A549 treated with GW870086 at 1 μM for 4 hours (cell line): ENCODE measurements at places on chromosomes 16 and 17. TPM values are rescaled to one million over a fixed set of nuclear protein-coding genes. Genes with fewer than 3 reads are reported as not detected.

The PRR14 gene
- total RNA-seq: 20.5 to 24.8 TPM (median 22.6 TPM) in 5 replicates

The NLRC5 gene
- 3.3 to 4.9 TPM (median 4.1 TPM) in 5 replicates for total RNA-seq

The COPRS gene
- total RNA-seq: 123 to 169 TPM (median 157 TPM) in 5 replicates

The RASD1 gene
- total RNA-seq: 1.2 to 1.9 TPM (median 1.7 TPM) in 5 replicates

The PSMC3IP gene
- 29.3 to 35.2 TPM (median 30.5 TPM) in 5 replicates for total RNA-seq

The SLC5A11 gene
- 0.32 to 0.71 TPM (median 0.46 TPM) in 5 replicates for total RNA-seq

The HOXB2 gene
- total RNA-seq: 0.32 to 1.0 TPM (median 0.43 TPM) in 5 replicates

The FBXL16 gene
- 5.4 to 11.7 TPM (median 7.4 TPM) in 5 replicates for total RNA-seq

The C1QL1 gene
- 17.0 to 30.5 TPM (median 28.7 TPM) in 5 replicates for total RNA-seq

The ACSM5 gene
- total RNA-seq: not detected in 5 replicates

The ADAP2 gene
- 2.6 to 3.7 TPM (median 3.2 TPM) in 5 replicates for total RNA-seq

The SDK2 gene
- total RNA-seq: 0.54 to 1.0 TPM (median 0.92 TPM) in 5 replicates

The KRT33A gene
- total RNA-seq: not detected in 5 replicates

The RAP1GAP2 gene
- 23.5 to 34.0 TPM (median 31.6 TPM) in 5 replicates for total RNA-seq

The BEAN1 gene
- total RNA-seq: 3.8 to 7.1 TPM (median 5.0 TPM) in 5 replicates

The PLXDC1 gene
- total RNA-seq: 0.05 to 0.43 TPM (median 0.10 TPM) in 5 replicates

The PERCC1 gene
- not detected in 5 replicates for total RNA-seq

The TEX2 gene
- total RNA-seq: 10.4 to 13.3 TPM (median 12.1 TPM) in 5 replicates

The LRRC37A2 gene
- total RNA-seq: 2.3 to 3.8 TPM (median 3.4 TPM) in 5 replicates

The GH1 gene
- total RNA-seq: not detected in 5 replicates

The ZNF286A gene
- total RNA-seq: 20.5 to 40.2 TPM (median 27.1 TPM) in 5 replicates

The CHST4 gene
- 0.08 TPM in 1 of 5 replicates, not detected in the others for total RNA-seq

The CETP gene
- total RNA-seq: not detected in 5 replicates

The GINS3 gene
- total RNA-seq: 23.3 to 25.3 TPM (median 24.0 TPM) in 5 replicates

The TEPSIN gene
- total RNA-seq: 17.6 to 27.7 TPM (median 25.6 TPM) in 5 replicates

The CMTM1 gene
- 0.88 to 1.5 TPM (median 1.3 TPM) in 5 replicates for total RNA-seq

The OR2C1 gene
- not detected in 5 replicates for total RNA-seq

The ATP2A1 gene
- total RNA-seq: 1.7 to 4.8 TPM (median 2.1 TPM) in 5 replicates

The MBTPS1 gene
- total RNA-seq: 38.7 to 46.5 TPM (median 43.8 TPM) in 5 replicates

The HSF4 gene
- total RNA-seq: 11.9 to 16.5 TPM (median 13.2 TPM) in 5 replicates

The FKBP10 gene
- 86.7 to 109 TPM (median 106 TPM) in 5 replicates for total RNA-seq

The TRPV3 gene
- total RNA-seq: 0.25 to 0.37 TPM (median 0.29 TPM) in 5 replicates

The FBXW10B gene
- total RNA-seq: 2.4 to 4.2 TPM (median 3.1 TPM) in 5 replicates

The KCNH4 gene
- total RNA-seq: 0.25 to 0.39 TPM (median 0.29 TPM) in 5 replicates

The KRTAP4-9 gene
- total RNA-seq: not detected in 5 replicates

The TBC1D3H gene
- total RNA-seq: not detected in 5 replicates

The SLC35G3 gene
- total RNA-seq: not detected in 5 replicates

The PTX4 gene
- total RNA-seq: not detected in 5 replicates

The C17orf100 gene
- total RNA-seq: 1.8 to 2.9 TPM (median 2.5 TPM) in 5 replicates

The GPR142 gene
- not detected in 5 replicates for total RNA-seq

The CDH3 gene
- 0.17 to 0.31 TPM (median 0.22 TPM) in 5 replicates for total RNA-seq

The GPR139 gene
- total RNA-seq: not detected in 5 replicates

The CHMP1A gene
- 93.1 to 112 TPM (median 95.7 TPM) in 5 replicates for total RNA-seq

The B9D1 gene
- total RNA-seq: 45.2 to 52.2 TPM (median 49.0 TPM) in 5 replicates

The TPSB2 gene
- 0.13 TPM in 1 of 5 replicates, not detected in the others for total RNA-seq

The G6PC1 gene
- total RNA-seq: not detected in 5 replicates

The MYH2 gene
- not detected in 5 replicates for total RNA-seq

The ASGR2 gene
- 0.10 to 0.35 TPM in 2 of 5 replicates, not detected in the others for total RNA-seq

The CCL11 gene
- not detected in 5 replicates for total RNA-seq
